Gastrocnemius medialis (tissue), 4 donors: ENCODE measurements at places on chromosomes 3 and 15. TPM values are rescaled to one million over a fixed set of nuclear protein-coding genes. Genes with fewer than 3 reads are reported as not detected.

- no peaks in the 10 kb centered on the region for H3K4me1 ChIP-seq
- no peak overlapping the region for H3K4me3 ChIP-seq
- no peak for DNase-seq
- peaks cover 6% of the 10 kb centered on the region for H3K27me3 ChIP-seq
Measured at GRCh38 chr3:13791198-13792050, 88.4 kb downstream of the WNT7A start.

The TUSC7 gene
- total RNA-seq, result not detected

The NCK1 gene
- total RNA-seq, result 36.6 TPM

The THPO gene
- total RNA-seq, result 0.36 TPM

GRCh38 chr3:136919799-136920580 lies 37.8 kb upstream of the IL20RB start:
- DNase-seq, result no peak
- peaks cover 35% of the 10 kb centered on the region for H3K4me1 ChIP-seq
- no peaks in the 10 kb centered on the region for H3K27me3 ChIP-seq
- H3K27ac ChIP-seq, result peak overlapping the region; percentile 54

The GPR176 gene
- total RNA-seq, result 1.1 TPM

DNA sequence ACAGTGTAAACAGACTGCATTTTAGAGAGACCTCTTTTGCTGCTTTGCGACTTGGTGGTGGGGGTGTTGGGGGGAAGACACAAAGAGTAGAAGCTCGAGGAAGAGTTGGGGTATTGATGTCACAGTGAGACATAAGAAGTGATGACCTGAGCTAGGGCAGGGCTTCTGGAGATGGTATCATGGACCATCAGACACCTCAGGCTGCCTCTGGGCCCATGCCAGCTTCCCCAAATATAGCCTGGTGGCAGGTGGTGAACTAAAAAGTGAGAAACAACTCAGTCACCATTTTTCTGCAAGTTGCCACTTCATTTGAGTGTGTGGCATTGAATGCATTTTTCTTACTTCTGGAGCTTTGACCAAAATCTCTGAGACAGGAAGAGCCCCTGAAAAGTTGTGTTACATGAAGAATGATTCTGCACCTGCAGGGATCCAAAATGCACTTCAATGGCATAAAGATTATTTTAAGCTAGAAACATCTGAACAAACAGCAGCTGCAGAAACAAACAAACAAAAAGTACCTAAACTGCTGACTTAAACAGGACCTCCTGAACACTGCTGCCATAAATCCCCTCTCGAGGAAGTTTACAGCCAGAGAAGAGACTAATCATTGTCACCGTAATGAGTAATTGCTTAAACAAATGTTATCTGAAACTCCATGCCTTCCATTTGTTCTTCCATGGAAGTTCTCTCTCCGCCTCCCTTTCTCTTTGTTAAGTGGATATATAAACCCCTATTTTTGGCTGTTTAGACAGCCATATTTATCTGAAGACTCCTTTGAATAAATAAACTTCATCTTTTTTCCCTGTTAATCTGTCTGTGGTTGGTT lies 15.2 kb upstream of the XIRP1 start:
- H3K27ac ChIP-seq, result peak overlapping the region; percentile 58
- H3K4me3 ChIP-seq, result no peak overlapping the region
- peaks cover 9% of the 10 kb centered on the region for H3K4me1 ChIP-seq
- DNase-seq, result no peak
- H3K36me3 ChIP-seq, result no peaks in the 10 kb centered on the region
- H3K27me3 ChIP-seq, result no peaks in the 10 kb centered on the region

The FETUB gene
- not detected for total RNA-seq

DNA sequence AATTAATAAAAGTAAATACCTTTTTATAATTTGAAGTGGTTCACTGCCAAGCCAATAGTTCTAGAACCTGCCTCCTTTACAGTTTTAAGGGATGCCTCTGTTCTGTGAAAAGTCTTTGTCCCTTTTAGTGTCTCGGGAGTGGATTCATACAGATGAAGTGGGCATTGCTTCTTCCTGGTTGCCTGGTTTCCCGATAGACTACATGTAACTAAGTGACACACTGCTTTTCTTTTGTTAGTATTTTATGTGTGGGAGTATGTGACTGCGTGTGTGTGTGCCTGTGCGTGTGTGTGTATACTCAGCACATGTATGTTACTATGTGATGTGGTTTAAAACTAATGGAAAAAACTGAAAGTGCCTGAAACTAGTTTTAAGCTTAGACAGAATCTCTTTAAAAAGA lies 21.1 kb downstream of the PSMD6 start:
- H3K36me3 ChIP-seq, result peaks cover 44% of the 10 kb centered on the region
- peaks cover 22% of the 10 kb centered on the region for H3K4me1 ChIP-seq
- no peak overlapping the region for H3K27ac ChIP-seq
- no peak overlapping the region for H3K4me3 ChIP-seq
- no peak for DNase-seq

DNA sequence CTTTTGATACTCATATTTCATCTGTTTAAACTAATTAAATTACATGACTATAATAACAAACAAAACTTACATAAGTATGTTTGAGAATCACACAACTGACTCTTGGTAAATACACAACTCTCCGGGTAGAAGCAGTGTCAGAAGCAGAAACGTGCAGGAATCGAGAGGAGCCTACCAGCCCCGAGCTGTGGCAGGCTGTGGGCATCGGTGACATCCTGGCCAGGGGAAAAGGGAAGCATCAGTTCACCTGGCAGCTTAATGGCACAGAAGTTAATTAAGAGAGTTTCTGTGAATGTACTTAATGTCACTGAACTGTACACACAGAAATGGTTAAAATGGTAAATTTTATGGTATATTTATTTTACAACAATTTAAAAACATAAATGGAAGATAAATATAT lies 90.2 kb downstream of the CRTC3 start:
- H3K27me3 ChIP-seq, result no peaks in the 10 kb centered on the region
- H3K27ac ChIP-seq, result peak overlapping the region; percentile 91

- no peak for DNase-seq
- H3K36me3 ChIP-seq, result no peaks in the 10 kb centered on the region
- H3K4me1 ChIP-seq, result peaks cover 49% of the 10 kb centered on the region
- H3K27me3 ChIP-seq, result no peaks in the 10 kb centered on the region
- peak overlapping the region; percentile 83 for H3K27ac ChIP-seq
- H3K4me3 ChIP-seq, result no peak overlapping the region
Measured at GRCh38 chr15:90596943-90597342, 67.2 kb downstream of the CRTC3 start.

- no peak for DNase-seq
- H3K27ac ChIP-seq, result no peak overlapping the region
- no peaks in the 10 kb centered on the region for H3K36me3 ChIP-seq
- H3K4me1 ChIP-seq, result no peaks in the 10 kb centered on the region
- H3K4me3 ChIP-seq, result no peak overlapping the region
Measured at GRCh38 chr3:60081381-60082095, 1031.7 kb upstream of the CFAP20DC start.

The GOLGA8R gene
- 1.1 TPM for total RNA-seq

DNA sequence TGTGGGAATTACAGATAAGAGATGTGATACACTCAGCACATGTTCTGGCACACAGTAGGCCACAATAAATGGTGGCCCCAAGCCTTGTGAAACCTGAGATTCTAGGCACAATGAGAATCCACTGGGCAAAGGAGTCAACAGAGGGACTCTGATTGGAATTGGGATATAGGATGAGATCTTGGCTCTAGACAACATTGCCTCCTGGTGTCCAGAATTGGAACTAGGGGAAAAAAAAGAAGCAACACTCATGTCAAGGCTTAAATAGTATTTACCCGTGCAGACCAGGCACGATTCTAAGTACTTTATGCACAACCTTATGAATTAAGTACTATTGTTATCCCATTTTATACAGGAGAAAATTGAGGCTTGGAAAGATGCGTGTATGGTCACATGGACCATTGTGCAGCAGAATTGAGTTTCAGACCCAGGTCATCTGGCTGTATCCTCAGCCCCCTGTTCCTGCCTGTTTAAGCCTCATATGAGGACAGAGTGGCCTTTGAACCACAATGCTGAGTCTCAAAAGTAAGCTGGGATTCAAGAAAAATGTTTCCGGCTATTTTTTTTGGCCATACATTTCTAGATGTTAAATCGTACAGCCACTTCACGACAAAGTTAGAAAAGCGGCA lies 124.8 kb downstream of the SV2B start:
- no peak overlapping the region for H3K4me3 ChIP-seq
- H3K27ac ChIP-seq, result no peak overlapping the region
- no peaks in the 10 kb centered on the region for H3K27me3 ChIP-seq
- no peaks in the 10 kb centered on the region for H3K36me3 ChIP-seq
- H3K4me1 ChIP-seq, result no peaks in the 10 kb centered on the region

- no peaks in the 10 kb centered on the region for H3K27me3 ChIP-seq
- H3K4me1 ChIP-seq, result no peaks in the 10 kb centered on the region
- H3K36me3 ChIP-seq, result no peaks in the 10 kb centered on the region
- no peak overlapping the region for H3K4me3 ChIP-seq
Measured at GRCh38 chr15:36907295-36907694, 193.1 kb downstream of the MEIS2 start.

- no peaks in the 10 kb centered on the region for H3K4me1 ChIP-seq
- H3K27me3 ChIP-seq, result no peaks in the 10 kb centered on the region
- H3K27ac ChIP-seq, result no peak overlapping the region
- no peak overlapping the region for H3K4me3 ChIP-seq
- no peaks in the 10 kb centered on the region for H3K36me3 ChIP-seq
Measured at GRCh38 chr3:103924544-103924943, 1442.2 kb upstream of the ALCAM start.

- no peak for DNase-seq
- H3K36me3 ChIP-seq, result no peaks in the 10 kb centered on the region
- H3K4me3 ChIP-seq, result no peak overlapping the region
- H3K27me3 ChIP-seq, result no peaks in the 10 kb centered on the region
- H3K4me1 ChIP-seq, result peaks cover 31% of the 10 kb centered on the region
Measured at GRCh38 chr3:177519588-177519987, 322.3 kb upstream of the TBL1XR1 start.

GRCh38 chr3:78991656-78992055 lies 776.1 kb downstream of the ROBO1 start:
- no peak overlapping the region for H3K27ac ChIP-seq
- no peaks in the 10 kb centered on the region for H3K4me1 ChIP-seq
- H3K4me3 ChIP-seq, result no peak overlapping the region
- DNase-seq, result no peak
- no peaks in the 10 kb centered on the region for H3K36me3 ChIP-seq

- no peak overlapping the region for H3K27ac ChIP-seq
- no peak overlapping the region for H3K4me3 ChIP-seq
- DNase-seq, result no peak
Measured at GRCh38 chr15:57118013-57118799, 199.8 kb downstream of the TCF12 start.

DNA sequence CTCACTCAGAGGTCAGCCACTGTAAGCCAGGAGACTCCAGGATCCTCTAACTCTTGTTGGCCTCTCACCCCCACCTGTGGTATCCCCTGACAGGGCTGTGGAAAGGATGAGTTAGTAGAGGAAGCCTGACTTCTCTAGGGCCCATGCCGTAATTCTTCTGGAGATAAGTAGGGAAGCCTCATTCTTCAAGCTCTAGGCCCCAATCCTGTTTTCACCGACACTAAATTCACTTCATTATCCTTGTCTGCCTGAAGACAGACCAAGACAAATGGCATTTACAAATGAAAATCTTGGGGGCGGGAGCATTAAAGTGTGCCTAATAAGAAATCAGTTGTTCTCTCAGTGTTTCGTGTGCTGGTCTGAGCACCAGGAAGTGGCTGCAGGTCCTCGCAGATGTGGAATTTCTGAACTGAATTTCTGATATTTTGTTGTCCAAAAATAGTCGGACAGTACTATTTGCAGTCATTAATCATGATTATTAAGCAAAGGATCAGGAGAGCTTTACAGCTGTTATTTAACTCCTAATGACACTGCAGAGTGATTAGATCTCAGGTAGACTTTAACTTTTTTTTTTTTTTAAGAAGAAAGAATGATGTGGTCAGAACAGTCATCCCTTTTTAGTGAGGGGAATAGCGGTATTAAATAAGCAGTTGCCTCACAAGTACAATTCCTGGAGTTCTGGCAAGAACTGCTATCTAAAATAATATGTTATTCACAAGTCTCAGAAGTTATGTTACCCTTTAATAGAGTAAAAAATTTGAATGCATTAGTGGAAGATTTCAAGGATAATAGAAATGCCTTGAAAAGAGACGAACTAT lies 58.4 kb downstream of the RBMS3 start:
- no peaks in the 10 kb centered on the region for H3K27me3 ChIP-seq
- no peaks in the 10 kb centered on the region for H3K36me3 ChIP-seq
- DNase-seq, result no peak
- H3K4me1 ChIP-seq, result peaks cover 59% of the 10 kb centered on the region

GRCh38 chr15:60077581-60078359 lies 73.7 kb downstream of the FOXB1 start:
- no peaks in the 10 kb centered on the region for H3K27me3 ChIP-seq
- H3K4me1 ChIP-seq, result no peaks in the 10 kb centered on the region
- DNase-seq, result no peak

DNA sequence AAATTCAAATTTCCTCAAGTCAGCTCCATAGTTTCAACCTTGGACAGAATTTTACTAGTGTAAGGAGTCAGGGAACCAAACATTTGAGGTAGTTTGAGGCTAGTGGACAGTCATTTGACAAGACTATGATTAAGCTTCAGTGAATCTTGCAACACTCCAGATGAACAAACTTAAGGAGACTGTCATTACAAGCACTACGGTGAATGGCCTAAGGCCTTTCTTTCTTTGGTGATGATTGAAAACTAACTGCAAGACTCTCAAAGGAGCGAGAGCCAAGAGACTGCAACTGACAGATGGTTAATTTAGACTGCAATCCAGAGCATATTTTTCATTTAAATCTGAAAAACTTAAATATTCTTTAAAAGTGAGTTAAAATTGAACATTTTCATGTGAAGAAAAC lies 272.3 kb upstream of the NECTIN3 start:
- H3K27me3 ChIP-seq, result no peaks in the 10 kb centered on the region
- no peaks in the 10 kb centered on the region for H3K36me3 ChIP-seq
- no peaks in the 10 kb centered on the region for H3K4me1 ChIP-seq
- no peak for DNase-seq
- H3K4me3 ChIP-seq, result no peak overlapping the region

- DNase-seq, result no peak
- no peaks in the 10 kb centered on the region for H3K36me3 ChIP-seq
Measured at GRCh38 chr3:18177271-18177670, 247.9 kb downstream of the SATB1 start.

DNA sequence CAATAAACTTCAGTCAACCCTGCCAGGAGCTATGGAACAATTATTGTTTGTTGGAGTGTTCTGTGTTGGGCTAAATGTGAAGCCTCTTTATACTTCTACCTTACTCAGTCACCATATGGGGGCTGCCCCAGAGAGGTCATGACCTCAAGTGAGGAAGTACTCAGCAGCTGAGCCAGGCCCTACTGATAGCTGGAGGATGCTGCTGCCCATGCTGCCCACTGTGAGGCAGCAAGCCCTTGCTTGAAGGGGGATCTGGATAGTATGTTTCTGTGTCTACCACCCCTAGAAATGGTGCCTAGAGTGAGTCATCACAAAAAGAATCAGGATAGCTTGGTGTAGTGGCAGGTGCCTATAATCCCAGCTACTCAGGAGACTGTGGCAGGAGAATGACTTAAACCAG lies 4.5 kb upstream of the RPL24 start:
- DNase-seq, result no peak
- H3K27me3 ChIP-seq, result no peaks in the 10 kb centered on the region
- no peaks in the 10 kb centered on the region for H3K36me3 ChIP-seq

The VIPR1 gene
- total RNA-seq, result 2.8 TPM

The SLC28A1 gene
- not detected for total RNA-seq
